ENCODE measurements at places on chromosomes 12 and 14.

- DNase-seq: no peak
These were observed 163.1 kb upstream of the EGLN3 start for GRCh38 chr14:34113991-34114390.

GRCh38 chr12:613996-614395 is 49.2 kb downstream of the NINJ2 start:
- no peak for DNase-seq

GRCh38 chr14:68714991-68715924 is 77.6 kb downstream of the ZFP36L1 start:
- no peak for DNase-seq

DNA sequence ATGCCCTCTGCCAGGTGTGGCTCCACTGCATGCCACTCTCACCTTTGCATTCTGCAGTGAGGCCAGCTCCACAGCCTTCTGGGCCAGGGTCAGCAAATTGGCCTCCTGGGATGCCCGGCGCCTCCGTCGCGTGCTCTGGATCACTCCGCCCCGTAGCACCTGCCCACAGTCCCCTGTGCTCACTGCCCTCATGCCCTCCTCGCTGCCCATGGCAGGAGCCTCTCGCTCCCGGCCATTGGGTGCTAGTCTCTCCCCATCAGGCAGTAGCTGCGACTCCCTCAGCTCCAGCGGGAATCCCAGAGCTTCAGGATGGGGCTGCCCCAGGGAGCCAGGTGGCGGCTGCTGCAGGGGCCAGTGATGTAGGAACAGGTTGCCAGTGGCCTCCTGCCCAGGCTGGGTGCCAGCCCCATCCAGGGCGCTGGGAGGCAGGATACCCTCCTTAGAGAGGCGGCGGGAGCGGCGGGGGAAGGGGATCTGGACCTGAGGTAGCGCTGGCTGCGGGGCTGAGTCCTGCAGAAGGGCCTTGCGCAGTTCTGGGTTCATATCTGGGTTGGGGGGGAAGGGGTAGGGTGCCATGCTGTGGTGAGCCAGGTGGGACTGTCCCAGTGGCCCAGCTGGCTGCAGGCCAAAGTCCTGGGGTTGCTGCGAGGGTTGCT is 24.5 kb upstream of the PNMA1 start:
- DNase-seq: no peak

- DNase-seq: no peak
These were observed 60.8 kb upstream of the KRAS start for GRCh38 chr12:25311506-25311905.

DNA sequence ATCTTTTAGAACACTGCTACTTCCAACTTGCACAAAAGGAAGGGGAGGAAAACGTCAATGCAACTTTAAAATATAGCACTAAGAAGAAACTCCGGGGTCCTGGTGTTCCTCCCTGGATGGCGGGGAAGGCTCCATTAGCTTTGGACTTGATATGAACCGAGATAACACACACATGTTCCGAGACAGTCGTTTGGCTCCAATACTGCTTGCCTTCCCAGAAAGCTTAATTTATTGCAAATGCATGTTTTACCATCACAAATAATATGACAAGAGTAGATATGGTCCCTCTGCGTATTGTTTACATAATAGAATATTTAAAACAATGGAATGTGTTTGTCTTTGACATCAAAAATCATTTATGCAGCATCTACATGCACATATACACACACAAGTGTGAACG is 87.6 kb upstream of the CLMN start:
- no peak for DNase-seq

DNA sequence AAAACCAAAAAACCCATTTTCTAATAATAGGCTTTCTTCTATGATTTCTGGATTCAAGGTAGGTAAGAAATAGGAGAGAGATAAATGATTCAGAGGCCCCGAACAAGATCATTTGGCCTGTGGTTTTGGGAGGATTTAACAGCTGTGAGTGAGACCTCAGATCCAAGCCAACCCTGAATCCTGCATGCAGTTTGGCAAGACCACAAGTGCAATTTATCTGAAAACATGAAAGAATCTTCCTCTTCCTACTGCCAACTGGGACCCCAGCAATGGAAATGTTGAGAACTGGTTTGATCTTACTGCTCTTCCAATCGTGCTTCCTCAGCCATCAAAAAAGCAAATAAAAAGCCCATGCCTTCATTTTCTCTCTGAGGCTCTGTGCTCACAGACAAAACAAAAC is 519.7 kb upstream of the TBX3 start:
- no peak for DNase-seq

DNA sequence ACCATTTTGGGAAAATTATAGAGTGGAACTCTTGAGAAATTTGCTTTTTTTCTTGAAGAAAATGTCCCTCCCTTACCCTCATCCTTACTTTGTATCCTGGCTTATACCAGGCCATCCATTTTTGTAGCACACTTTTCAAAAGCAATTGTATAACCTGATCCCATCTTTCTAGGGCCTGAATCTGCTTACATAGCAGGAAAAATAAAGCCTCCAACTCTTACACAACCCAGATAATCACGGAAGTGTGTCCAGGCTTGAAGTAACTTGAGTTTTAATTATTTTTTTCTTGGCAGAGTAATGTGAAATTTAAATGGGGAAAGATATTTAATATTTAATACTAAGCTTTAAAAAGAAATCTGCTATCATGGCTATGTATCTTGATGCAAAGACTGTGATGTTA is 23.0 kb downstream of the SERPINA3 start:
- no peak for DNase-seq

DNA sequence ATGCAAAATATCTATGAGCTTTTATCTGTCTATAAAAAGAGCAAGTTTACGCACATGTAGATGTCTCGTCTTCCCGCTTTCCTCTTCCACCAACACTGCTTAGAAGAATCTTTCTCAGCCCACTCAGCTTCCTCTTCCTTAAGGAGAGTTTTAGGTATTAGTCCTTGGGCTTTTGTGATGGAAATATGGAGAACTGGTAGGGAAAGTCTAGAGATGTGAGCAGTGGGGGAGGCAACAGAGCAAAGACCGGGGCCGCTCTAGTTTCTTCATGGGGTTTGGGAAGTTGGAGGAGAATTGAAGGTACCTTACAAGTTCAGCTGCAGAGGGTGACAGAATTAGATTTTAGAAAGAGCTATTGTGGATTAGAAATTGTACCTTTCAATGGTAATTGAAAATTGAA is 56.3 kb upstream of the CPNE8 start:
- DNase-seq: no peak

GRCh38 chr12:24860546-24860945 is 88.4 kb downstream of the BCAT1 start:
- DNase-seq: no peak

GRCh38 chr12:51913071-51914033 is 6.0 kb downstream of the ACVRL1 start:
- no peak for DNase-seq

GRCh38 chr12:115223991-115224390 is 540.0 kb upstream of the TBX3 start:
- DNase-seq: no peak

- no peak for DNase-seq
These were observed 4.4 kb upstream of the FBXL14 start for GRCh38 chr12:1598757-1599156.

DNA sequence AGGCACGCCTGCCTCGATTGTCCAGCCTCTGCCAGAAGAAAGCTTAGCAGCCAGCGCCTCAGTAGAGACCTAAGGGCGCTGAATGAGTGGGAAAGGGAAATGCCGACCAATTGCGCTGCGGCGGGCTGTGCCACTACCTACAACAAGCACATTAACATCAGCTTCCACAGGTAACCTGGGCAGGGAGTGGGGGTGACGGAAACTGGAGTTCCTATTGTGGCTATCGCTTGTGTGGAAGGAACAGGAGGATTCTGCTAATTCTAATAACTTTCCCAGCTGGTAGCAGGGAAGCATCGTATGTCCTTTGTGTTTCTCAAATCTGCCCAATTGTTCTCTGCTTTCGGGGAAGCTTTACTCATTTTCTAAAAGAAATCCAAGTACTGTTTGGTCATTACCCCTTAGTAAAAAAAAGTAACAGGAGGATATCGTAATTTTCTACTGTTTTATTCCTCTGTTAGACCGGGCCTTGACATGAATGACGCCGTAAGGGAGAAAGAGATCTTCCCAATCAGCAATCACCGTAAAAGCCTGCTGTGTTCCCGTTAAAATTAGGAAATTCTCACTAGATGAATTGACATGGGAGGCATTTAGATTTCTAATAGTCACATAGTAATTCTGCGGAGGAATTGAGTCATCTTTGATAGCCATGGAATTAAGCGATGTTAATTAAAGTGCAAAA is 449 bp downstream of the THAP2 start:
- no peak for DNase-seq

DNA sequence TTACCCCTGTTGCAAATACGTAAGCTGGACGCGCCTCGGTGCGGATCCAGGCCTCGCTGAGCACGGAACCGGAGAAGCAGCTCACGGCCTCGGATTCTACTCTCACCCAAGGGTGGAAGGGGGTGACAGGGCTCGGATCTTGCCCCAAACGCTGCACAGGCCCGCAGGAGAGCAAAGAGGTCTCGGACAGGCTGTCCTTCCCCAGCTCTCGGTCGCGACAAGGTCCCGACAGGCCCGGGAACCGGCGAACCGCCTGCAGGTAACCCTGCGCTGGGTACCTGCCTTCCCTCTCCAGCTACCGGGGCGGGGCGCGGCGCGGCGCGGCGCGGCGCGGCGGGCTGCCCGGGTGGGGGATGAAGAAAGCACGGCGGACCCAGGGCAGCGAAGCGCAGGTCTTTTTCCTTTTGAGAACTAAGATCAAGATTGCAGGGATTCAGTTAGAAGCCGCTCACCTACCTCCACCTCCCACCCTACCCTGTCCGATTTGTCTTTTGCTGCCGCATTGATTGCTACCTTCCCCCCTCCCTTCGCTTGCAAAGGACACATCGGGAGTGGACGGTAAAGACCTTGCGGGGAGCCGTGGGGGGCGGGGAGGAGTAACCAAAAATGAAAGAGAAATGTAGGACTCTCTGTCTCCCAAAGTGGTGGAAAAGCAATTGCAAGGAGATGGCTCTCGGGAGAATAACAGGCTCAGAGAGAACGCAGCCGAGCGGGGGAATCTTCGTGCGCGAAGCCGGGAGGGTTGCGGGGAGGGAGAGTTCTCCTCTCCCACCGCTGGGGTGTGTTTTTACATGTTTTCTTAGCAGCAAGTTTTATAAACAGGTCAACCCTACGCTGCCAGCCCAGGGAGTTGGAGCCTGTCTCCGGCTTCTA is 8.4 kb upstream of the TBX3 start:
- DNase-seq: no peak

- DNase-seq: no peak
These were observed 71.3 kb downstream of the DUSP6 start for GRCh38 chr12:89280833-89281538.

- DNase-seq: no peak
These were observed 30.6 kb downstream of the CDKL1 start for GRCh38 chr14:50366115-50366514.

DNA sequence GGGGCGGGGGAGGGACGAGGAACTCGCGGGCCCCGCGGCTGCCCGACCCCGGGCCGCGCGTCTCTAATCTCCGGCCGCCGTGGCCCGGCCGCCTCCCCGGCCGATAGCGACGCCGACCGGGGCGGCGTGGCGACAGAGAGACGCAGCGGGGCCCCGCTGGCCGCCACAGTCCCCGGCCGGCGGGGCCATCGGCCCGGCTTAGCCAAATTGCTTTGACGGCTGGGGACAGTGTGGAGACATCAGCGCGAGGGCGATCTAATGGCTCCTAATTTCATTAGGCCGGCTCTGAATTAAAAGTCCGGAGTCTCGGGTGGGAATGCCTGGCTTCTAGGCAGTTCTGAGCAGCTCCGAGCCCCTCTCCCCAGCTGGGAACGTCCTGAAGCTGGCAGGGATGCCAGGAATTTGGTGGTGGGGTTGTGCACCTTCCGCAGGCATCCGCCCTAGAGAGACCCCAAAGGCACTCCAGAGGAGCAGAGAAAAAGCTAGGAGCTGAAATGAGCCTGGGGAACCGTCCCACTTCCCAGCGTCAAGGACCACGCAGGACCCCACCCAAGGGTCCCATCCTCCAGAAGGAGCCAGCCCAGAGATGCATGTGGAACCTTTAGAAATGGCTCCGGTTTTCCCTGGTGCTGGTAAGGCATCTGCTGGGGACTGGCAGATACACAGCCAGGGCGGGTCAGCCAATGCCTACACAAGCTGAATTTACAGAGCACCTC is 9.6 kb downstream of the TBX5 start:
- DNase-seq: no peak

All from stimulated activated CD4-positive, alpha-beta T cell treated with anti-CD3 and anti-CD28 coated beads, TNF-alpha, amount 100 ng/mL, for 1 hour (primary cell).